ENCODE measurements at places on chromosomes 11 and 22. TPM values are rescaled to one million over a fixed set of nuclear protein-coding genes. Genes with fewer than 3 reads are reported as not detected.

- DNase-seq: no peak
Observed at GRCh38 chr11:132026746-132027145, 656.3 kb downstream of the NTM start.

DNA sequence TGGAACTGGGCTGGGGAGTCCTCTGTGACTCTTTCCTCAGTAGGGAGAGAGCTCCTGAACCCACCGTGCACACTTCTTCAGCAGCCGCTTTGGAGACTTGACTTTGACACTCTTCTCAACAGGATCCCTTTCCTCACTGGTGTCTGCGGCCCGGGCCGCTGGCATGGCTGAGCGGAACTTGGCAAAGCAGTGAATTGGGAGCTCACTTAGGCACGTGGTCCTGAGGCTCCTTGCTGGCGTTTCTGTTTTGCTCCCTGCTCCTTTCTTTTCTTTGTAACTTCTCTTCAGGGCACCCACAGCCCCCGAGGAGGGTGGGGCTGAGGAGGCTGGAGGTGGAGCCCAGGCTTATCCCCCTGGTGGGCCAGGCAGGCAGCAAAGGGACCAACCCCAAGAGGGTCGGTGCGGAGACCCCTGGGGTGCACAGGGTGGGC, 8.4 kb upstream of the KCNQ1OT1 start:
- DNase-seq: no peak

GRCh38 chr22:49779211-49779610, 48.5 kb downstream of the BRD1 start:
- no peak for DNase-seq

DNA sequence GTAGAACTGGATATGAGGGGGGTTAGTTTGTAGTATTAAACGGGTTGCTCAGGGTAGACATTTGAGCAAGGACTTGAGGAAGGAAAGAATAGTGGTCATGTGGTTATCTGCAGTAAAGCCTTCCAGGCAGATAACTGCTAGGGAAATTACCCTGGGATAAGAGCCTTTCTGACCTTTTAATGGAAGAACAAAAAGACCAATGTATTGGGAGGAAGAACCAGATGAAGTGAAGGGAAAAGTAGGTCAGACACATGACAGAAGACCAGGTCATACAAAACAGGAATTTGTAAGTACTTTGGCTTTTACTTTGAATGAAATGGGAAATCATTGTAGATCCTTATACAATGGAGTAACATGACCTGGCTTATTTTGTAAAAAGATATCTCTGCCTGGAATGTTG, 241.9 kb upstream of the CTSC start:
- DNase-seq: no peak

- no peak for DNase-seq
Observed at GRCh38 chr22:22703715-22704114, 59.3 kb downstream of the GGTLC2 start.

GRCh38 chr11:26584818-26585217, 12.8 kb upstream of the MUC15 start:
- DNase-seq: no peak

- DNase-seq: no peak
Observed at GRCh38 chr22:31068970-31069369, 12.1 kb upstream of the SMTN start.

DNA sequence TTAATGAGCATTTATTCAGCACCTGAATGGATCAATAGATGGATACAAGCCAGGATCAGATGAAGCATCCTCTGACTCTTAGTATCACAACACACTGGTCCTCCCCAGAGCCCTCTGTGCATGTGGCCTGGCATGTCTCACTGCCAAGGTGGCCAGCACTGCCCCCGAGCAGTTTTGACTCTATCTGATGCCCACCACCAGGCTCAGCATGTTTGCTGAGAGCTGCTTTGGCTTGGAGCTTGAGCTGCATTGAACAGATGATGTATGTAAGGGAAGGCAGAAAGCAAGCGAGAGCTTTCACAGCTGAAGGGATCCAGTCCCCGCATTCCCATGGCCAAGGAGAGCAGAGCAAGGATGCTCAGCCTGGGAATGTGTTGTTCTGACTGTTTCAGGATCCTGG, 320.3 kb downstream of the BUD13 start:
- DNase-seq: no peak

GRCh38 chr22:31577711-31578110, 81.4 kb downstream of the SFI1 start:
- DNase-seq: no peak

GRCh38 chr11:18727479-18728236, 1.7 kb upstream of the IGSF22 start:
- no peak for DNase-seq

The C1QTNF4 gene
- total RNA-seq: 1.6 TPM

Measured in adrenal gland (tissue), 19 donors.